ENCODE measurements at places on chromosomes 7 and 10.

GRCh38 chr7:139829025-139829774 is at the start of gene TBXAS1:
TBXAS1 (plus strand) TSS chr7:139829264; CDS start chr7:139829391, 127 bp downstream.
- peak; percentile 65 for DNase-seq

GRCh38 chr7:28083164-28083997 is 97.2 kb downstream of the JAZF1 start:
- DNase-seq: peak; percentile 32

DNA sequence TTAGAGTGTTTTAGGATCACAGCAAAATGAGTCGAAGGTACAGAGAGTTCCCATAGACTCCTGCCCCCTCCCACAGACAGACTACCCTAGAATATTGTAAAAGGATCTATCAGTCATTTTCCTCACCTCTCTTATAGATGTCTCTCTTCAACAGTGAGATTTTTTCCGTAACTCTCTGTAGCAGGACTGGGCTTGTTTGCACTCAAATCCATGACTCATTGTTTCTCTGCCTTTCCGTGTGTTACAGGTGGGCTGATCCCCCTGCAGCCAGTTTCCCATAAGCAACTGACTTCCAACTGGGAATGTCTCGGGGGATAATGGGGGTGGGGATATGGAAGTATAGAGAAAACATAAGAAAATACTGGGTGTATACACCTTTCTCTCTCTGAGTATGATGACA is 921.0 kb downstream of the GATA3 start:
- DNase-seq: no peak

- no peak for DNase-seq
Observed at GRCh38 chr10:76422769-76423168, 991.3 kb downstream of the LRMDA start.

DNA sequence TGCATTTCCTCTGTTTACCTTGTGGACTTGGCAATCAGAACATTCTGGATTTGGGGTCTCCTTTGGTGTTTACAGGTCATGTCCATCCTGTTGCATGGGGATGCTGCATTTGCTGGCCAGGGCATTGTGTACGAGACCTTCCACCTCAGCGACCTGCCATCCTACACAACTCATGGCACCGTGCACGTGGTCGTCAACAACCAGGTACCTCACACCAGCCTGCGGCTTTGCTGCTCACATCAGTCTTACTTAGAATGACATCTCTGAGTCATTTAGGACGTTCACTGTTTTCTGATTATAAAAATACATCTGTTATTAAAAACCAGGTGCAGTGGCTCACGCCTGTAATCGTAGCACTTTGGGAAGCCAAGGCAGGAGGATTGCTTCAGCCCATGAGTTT is 67.0 kb upstream of the ZMIZ2 start:
- no peak for DNase-seq

DNA sequence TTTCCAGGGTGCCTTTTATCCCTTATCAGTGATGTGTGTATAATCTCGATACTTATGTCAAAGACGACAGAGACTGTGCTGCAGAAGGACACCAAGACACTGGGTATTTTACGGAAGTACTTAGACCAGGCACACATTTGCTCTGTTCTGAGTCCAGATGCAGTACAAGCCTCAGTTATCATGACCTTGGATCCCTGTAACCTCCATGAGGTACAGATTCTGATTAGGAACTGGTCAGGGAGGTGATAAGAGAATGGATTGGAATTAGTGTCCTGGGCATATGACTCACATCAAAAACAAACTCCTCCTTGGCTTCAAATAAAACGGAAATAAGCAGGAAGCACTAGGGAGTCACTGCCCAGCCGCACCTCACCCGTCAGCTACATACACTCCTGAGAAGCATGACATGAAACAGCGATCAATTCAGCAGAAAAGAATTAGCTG is 146.5 kb downstream of the SFMBT2 start:
- DNase-seq: no peak

- peak; percentile 1 for DNase-seq
Observed at GRCh38 chr7:28957064-28957750, 923 bp downstream of the TRIL start.

DNA sequence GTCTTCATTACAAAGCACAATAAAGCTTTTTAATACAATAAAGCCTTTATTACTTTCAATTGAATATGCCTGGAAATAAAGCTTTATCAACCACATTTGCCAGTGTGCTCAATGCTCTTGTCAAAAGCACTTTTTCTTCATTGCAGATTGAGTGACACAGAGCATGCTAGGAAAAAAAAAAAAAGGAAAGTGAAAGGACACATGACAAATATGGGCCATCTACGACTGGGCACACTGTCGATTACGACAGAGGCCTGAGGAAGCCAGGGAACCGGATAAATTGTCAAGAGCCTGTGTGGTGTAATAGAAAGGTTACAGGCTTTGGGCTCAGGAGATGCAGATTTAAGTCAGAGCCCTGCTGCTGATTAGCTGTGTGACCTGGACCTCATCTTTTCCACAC is 84.8 kb upstream of the LRGUK start:
- no peak for DNase-seq

- DNase-seq: no peak
Observed at GRCh38 chr10:33015761-33016547, 57.9 kb upstream of the ITGB1 start.

DNA sequence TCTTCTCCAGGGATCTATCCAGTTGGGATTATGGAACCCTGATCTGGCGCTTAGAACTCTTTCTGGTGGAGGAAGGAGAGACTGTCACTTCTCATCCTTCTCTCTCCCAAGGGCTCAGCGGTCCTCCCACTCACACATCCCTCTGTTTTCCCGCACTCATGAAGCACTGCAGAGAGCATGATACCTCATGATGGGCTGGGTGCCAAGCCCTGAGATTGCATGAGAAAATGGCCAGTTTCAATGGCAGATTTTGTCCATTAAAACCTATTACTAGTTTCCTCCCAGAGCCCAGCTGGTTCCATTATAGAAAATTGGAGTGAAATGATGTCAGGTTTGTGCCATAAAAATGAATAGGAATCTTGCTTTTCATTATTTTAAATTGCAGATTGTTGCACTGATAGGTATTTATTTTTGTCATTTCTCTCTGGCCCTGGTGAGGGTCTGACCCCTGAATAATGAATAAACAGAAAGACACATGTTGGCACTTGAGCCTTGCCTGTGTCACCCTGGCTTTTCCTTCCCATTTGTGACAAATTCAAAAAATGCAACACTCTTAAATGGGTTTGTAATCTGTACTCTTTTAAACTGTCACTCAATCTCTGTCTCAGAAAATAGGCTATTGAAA is 1151.1 kb downstream of the TYW1 start:
- no peak for DNase-seq

GRCh38 chr10:17788646-17789045 is 20.5 kb upstream of the MRC1 start:
- DNase-seq: no peak

- DNase-seq: no peak
Observed at GRCh38 chr10:17665747-17666146, 21.8 kb downstream of the STAM start.

GRCh38 chr7:16514271-16514670 is 12.4 kb upstream of the LRRC72 start:
- DNase-seq: no peak

DNA sequence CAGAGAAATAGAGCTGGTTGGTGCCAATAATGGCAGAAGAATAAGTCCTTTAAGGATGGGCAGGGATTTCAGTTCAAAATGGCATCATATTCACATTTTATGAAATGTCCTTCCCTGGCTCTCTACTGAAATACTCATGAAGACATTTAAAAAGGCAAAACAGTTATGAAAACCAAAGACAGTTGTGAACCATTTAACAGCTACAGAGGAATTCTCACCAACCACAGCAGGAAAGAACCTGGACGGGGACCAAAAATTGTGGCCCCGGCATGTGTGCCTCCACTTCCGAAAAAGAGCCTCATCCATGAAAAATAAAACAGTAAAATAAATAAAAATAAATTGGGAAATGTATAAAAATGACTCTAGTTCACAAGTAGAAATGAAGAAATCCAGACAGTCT is 539.5 kb downstream of the SUGCT start:
- DNase-seq: no peak

DNA sequence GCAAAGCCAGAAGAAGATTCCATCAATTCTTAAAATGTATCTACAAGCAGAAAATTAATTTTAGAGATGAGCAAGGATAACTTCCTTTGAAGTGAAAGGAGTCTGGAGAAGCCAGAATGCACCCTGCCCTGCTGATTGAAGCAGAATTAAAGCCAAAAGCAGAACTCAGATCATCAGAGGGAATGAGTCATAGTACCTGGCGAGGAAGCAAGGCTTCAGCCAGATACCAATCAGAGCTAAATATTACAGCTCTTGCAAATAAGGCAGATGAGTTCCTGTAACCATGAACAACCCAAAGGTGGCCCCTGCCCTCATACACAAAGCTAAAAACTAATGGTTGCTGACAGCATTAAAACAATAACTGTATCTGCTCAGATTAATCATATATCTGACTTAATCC is 10.4 kb downstream of the HTR7 start:
- DNase-seq: no peak

DNA sequence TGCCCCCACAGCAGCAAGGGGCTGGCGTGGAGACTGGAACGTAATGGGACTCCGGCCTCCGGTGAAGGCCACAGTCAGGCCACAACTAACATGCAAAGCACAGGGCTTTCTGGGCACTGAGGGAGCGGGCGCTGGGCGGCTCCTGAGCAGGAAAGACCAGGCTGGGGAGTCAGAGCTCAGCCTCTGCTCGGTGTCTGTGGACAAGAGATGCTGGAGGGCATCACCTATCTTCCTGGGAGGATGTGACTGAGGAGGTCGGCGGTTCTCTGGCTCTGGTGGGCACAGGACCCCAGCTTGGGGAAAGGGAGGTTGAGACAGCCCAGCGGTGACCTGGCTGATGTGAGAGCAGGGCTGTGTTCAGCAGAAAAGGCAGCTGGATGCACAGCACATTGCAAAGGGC is 11.7 kb downstream of the CNPY1 start:
- DNase-seq: no peak

Measured in CD4-positive, alpha-beta T cell treated with Interleukin-4 for 1 hour (primary cell).